Stimulated activated CD4-positive, alpha-beta T cell treated with anti-CD3 and anti-CD28 coated beads, Interleukin-12 subunit alpha, Interleukin-12 subunit beta, amount 100 ng/mL, for 48 hours (primary cell): ENCODE measurements at places on chromosomes 7 and 10.

GRCh38 chr10:80079312-80079719 is 851 bp downstream of the TMEM254 start:
- no peak for DNase-seq

DNA sequence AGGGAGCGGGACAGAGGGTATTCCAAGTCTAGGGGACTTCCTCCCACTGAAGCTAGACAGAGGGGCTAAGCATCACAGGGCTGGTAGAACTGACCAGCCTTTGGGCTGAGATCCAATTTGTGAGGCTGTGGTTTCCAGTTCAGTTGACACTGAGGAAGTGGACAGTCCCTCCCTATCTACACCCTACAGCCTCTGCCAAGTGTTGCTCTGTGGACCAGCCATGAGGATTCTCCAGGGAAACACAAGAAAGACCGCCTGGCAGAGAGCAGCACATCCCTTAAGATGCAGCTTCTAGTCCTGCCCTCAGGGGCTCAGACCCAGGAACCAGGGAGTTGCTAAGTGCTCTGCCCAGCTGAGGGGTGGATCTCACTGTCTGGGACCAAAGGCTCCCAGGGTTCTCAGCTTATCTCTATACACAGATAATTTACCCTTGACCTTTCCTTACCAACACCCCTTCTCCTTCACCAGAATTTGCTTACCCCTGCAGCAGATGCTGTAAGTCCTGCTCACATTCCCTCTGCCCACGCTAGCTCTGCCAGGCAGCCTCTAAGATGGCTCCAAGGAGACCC is 252.0 kb downstream of the SKIDA1 start:
- no peak for DNase-seq

- DNase-seq: no peak
Measured at GRCh38 chr7:4642468-4643203, 39.5 kb upstream of the FOXK1 start.

- DNase-seq: no peak
Measured at GRCh38 chr10:24238519-24239247, 29.7 kb downstream of the KIAA1217 start.

GRCh38 chr7:149006345-149006725 is 22.0 kb downstream of the PDIA4 start:
- DNase-seq: no peak

GRCh38 chr10:1507436-1507835 is 229.9 kb downstream of the ADARB2 start:
- no peak for DNase-seq

DNA sequence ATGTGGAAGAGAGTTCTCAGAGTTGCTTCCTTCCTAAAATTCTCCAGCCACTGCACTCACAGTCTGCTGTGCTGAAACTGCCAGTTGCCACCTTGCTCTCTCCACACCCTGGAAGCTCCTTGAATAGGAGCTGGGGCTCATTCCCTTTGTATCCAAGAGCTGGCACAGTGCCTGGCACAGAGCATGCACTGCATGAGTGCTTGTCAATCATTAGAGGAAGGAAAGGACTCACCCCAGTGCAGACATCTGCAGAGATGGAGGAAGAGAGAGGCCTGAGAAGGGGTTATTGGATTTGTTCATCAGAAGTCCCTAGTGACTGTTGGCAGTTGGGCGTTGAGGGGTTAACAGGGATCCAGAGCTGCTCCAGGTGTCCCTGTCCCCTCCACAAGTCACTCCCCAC is 41.7 kb upstream of the DUSP5 start:
- DNase-seq: no peak

GRCh38 chr10:27715505-27715904 is 30.1 kb downstream of the MKX start:
- DNase-seq: no peak
